ENCODE measurements at places on chromosomes 11 and 22.

DNA sequence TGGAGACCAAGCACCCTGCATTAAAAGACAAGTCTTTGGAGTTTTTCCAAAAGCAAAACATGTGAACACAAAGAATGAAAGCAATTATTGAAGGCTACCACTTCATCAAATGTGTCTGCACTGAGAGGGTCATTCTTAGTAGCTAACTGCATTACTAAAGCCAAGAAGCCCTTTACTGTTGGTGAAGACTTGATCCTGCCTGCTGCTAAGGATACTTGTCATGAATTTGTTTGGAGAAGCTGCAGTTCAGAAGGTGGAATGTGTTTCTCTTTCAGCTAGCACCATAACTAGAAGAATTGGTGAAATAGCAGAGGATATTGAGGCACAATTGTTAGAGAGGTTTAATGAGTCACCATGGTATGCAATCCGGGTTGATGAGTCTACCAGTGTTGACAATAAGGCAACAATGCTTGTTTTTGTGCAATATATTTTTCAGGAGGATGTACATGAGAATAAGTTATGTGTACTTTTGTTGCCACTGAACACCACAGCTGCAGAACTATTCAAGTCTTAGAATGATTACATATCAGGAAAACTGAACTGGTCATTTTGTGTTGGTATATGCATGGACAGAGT is 457.3 kb upstream of the ISX start:
- DNase-seq: no peak

DNA sequence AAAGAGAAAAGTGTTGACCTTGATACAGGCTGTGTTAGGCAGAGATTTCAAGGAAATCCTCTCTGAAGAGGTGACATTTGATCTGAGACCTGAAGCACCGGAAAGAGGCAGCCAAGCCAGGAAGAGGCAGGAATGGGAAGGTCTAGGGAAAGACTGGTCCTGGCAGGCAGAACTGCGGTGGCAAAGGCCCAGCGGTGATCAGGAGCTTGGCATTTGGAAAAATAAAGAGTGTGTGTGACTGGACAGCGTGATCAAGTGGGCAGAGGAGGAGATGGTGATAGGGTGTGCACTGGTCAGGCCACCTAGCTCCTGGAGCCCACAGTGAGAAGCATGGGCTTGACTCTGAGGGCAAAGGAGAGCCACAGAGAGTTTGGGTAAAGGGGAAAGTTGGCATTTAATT is 27.2 kb upstream of the GAB4 start:
- DNase-seq: no peak

DNA sequence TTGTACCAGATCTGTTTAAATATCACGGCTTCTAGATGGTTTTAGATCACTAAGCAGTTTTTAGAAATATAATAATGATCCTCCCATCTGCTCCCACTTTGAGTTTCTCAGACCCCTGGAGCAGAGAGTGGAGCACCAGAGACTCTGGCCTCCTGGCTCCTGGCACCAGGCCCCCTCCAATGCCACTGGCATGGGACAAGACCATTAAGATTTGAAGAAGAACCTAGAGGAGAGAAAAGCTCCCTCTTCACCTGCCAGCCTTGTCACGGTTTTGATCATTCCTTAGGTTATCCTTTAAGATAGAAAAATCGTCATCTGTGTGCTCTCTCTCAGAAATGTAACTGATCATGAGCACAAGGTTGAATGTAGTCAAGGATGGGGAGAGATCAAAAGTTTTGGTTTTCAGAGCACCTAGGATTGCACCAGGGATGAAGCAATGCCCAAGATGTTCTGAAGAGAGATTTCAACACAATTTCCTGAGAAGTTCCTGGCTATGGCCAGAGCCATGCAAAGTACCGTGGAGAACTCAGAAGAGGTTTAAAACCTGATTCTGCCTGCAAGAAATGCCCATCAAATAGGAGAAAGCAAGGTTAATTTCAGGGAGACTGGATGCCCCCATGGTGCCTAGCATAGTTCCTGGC is 22.2 kb downstream of the IL10RA start:
- no peak for DNase-seq

- no peak for DNase-seq
Observed at GRCh38 chr22:49155770-49156580, 671.7 kb downstream of the BRD1 start.

- no peak for DNase-seq
Observed at GRCh38 chr11:33699515-33700062, 1.0 kb downstream of the C11orf91 start.

DNA sequence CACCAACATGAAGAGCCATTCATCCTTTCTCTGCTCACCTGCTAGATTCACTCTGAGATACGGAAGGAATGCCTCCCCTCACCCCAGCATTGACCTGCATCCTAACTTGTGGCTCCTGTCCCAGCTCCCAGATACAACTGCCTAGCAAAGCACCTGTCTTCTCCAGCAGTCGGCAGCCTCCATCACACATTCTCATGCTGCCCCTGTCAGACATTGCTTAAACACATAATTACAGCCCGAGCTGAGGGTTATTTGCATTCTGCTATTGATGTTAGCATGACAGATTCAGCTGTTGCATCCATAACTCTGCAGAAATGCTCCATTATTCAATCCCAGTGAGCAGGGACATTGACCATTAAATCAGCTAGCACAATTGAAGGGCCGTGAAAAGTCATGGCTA is 184.4 kb upstream of the NARS2 start:
- DNase-seq: no peak

DNA sequence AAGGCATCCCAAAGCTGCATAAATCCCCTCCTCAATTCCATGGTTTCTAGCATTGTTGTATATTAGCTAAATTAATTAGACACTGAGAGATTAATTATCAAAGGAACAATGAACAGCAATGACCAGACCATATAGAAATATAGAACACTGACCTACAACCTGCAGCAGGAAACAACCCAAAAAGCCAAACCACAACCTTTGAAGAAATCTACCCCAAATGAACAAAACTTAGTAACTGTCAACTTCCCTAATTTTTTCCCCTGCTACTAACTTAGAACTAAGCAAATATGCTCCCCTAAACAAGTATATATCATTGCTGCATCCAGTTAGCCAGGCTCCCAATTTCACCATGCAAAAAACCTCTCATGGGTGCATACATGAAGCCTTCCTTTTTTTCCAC is 268.0 kb upstream of the ANO3 start:
- DNase-seq: no peak

DNA sequence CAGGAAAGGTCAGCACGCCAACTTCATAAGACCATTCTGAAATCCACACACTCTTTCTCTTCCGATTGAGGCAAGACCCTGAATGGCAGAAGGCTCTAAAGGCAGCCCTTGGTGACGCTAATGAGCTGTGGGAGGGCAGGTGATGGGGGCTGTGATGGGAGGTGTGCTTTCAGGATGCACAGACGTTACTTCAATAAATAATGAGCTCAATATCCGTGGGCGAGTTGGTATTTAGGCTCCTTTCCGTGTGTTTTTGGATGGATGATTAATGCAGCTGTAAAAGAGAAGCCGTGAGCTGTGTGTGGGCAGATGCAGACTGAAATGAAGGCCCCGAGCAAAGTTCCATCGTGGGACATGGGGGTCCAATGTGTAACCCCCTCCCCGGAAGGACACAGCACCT is 130.6 kb upstream of the CSNK2A3 start:
- DNase-seq: no peak

- DNase-seq: no peak
Observed at GRCh38 chr11:6622261-6623171, 3.3 kb upstream of the TPP1 start.

- no peak for DNase-seq
Observed at GRCh38 chr11:67645521-67646461, 4.7 kb downstream of the ACY3 start.

- DNase-seq: no peak
Observed at GRCh38 chr11:8531312-8531711, 62.7 kb downstream of the STK33 start.

DNA sequence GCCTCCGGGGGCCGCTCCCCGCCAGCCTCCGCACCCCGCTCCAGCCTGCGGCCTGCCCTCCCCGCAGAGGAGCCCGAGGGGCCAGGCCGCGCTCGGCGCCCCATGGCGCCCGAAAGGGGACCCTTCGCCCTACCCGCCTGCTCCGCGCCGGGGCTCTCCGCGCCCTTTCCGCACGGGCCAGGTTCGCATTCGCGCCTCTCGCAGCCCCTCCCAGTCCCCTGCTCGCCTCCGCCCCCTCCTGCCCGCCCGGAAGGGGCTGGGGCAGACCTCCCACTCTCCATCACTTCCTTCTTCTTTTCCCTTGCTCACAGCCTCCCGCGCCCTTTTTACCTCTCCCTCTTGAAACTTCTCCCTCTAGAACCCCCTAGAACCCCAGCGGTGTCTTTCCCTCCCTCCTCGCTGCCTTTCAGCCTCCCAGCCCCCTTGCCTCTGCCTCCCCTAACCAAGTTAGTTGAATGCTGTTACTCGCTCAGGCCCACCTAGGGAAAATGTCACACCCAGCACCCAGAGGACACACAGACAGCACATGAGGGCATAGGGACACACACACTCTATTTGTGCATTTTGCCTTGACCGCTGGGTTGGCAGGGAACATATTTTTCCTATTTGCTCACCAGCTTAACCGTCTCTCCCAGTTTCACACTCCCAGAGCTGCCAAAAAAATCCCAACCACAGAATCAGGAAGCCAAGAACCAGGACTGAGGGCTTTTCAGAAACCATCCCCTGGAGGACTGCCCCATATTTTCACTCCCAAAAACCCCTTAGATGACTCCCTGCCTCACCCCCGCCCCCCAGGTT is at the start of gene SLC43A3:
Gene SLC43A3, minus strand, starts transcription at position 193 of the 798 bp plus-strand sequence. CDS start 949 bp downstream, outside the sequence.
- DNase-seq: peak; percentile 77
